ENCODE measurements at places on chromosomes 16 and 17.

DNA sequence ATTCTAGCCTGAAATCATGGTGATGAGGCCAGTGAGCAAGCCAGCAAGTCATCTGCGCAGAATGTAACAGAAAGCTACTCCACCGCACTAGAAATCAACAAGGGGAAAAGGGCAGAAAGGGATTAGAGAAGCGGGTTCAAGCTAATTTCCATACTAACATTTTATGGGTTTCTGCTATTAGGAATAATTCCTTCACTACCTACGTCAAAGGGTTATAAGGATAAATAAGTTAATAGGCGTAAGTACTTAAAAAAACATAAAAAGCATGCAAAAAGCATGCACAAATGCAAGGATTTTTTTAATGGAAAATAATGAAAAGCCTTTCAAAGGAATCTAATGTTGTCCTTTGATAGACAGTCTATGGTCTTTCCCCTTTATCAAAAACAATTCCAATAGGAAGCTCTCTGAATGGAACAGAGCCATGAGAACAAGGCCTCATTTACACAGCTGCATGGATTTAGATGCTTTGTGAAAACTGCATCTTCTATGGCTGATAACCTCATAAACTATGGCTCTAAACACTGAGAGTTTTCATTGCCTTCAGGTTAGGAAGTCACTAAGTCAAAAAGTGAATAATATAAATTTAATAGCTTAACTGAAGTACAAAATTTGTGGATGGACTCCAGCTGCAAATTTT lies 5.6 kb downstream of the EMC8 start:
- no peak for DNase-seq

GRCh38 chr17:78793968-78794367 lies 11.9 kb upstream of the CYTH1 start:
- DNase-seq = no peak

GRCh38 chr16:29198231-29198630 lies 208.3 kb downstream of the NPIPB11 start:
- DNase-seq = no peak

DNA sequence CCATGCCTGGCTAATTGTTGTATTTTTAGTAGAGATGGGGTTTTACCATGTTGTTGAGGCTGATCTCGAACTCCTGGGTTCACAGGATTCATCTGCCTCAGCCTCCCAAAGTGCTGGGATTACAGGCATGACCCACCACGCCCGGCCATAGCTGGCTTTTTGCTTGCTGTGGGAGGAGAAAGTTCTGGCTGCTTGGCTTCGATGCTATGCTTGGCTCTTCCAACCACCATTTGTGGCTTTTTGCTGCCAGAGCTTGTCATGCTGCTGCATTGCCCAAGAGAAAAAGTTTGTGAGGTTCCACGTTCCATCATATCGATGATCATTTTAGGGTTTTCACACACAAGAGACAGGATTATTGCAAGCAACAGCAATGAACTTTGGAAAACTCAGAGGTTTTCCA lies 16.2 kb downstream of the BMERB1 start:
- DNase-seq = no peak
